Left colon (tissue), 2 donors: ENCODE measurements at places on chromosomes 2 and 18. TPM values are rescaled to one million over a fixed set of nuclear protein-coding genes. Genes with fewer than 3 reads are reported as not detected.

- DNase-seq = no peak
Measured at GRCh38 chr18:36130883-36131653, 1.4 kb downstream of the ELP2 start.

- DNase-seq = no peak
Measured at GRCh38 chr2:237572742-237573101, 6.3 kb downstream of the PRLH start.

Gene CDH7
- not detected for total RNA-seq

Gene CD8A
- total RNA-seq = 3.2 TPM
